ENCODE measurements at places on chromosomes 16 and 17. TPM values are rescaled to one million over a fixed set of nuclear protein-coding genes. Genes with fewer than 3 reads are reported as not detected.

The MGAT5B gene
- total RNA-seq = 0.63 TPM

The LGALS9B gene
- not detected for total RNA-seq

GRCh38 chr16:55490301-55490700, 11.3 kb downstream of the MMP2 start:
- DNase-seq = no peak

DNA sequence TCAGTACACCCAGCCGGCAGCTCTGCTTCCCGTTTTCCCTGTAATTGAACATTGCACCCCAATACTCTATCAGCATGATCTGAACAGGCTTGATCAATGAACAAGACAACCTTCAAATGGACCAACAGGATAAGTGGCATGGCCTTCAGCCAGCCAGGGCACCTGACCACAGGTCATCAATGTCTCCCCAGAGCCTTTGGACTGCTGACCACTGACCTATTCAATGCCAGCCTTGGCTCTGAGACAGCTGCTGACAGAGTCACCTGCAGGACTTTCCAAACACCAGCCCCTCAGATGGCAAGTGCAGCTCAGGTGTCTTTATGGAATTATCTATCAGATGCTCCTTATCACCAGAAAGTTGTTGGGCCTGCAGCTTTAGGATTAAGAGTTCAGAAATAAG, 462.9 kb upstream of the ASIC2 start:
- DNase-seq = no peak

GRCh38 chr17:81328978-81329926, 34.1 kb upstream of the SLC38A10 start:
- no peak for DNase-seq

- no peak for DNase-seq
Measured at GRCh38 chr17:77354670-77355455, 214.1 kb downstream of the SEC14L1 start.

The ZMYND15 gene
- 0.42 TPM for total RNA-seq

DNA sequence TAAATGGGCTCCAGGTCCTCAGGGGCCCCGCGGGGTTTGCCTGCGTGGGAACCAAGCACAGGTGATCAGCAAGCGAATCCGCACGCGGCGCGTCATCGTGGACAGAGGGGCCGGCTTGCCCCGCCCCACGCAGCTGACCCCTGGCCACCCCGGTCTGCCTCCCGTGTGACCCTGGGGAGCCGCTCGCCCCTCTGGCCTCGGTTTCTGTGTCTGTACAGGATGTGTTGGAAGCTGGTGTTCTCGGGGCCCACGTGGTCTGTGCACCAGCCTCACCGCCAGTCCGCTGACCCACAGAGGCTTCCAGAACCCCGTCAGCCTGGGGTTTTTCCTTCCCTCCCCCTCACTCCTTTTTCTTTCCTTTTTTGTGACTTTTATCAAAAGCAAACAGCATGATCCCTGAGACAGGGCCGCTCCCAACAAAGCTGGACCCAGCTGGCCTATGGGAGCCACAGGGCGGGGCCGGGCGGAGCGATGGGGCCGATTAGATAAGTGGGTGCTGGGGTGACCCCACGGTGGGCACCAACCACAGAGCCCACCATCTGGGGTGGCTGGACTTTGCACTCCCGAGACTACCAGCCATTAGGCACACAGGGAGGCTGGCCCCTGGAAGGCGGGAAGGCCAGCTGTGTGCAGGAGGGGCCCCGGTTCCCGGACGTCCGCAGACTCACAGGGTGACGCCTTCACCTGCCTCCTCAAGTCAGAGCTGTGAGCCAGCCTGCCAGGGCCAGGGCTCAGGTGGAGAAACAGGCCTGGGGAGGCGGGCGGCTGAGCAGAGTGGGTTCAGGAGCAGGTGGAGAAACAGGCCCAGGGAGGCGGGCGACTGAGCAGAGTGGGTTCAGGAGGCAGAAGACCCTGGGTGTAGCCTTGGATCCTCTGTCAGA, 56.0 kb downstream of the ZFPM1 start:
- no peak for DNase-seq

- no peak for DNase-seq
Measured at GRCh38 chr16:56610609-56611111, 2.3 kb downstream of the MT2A start.

DNA sequence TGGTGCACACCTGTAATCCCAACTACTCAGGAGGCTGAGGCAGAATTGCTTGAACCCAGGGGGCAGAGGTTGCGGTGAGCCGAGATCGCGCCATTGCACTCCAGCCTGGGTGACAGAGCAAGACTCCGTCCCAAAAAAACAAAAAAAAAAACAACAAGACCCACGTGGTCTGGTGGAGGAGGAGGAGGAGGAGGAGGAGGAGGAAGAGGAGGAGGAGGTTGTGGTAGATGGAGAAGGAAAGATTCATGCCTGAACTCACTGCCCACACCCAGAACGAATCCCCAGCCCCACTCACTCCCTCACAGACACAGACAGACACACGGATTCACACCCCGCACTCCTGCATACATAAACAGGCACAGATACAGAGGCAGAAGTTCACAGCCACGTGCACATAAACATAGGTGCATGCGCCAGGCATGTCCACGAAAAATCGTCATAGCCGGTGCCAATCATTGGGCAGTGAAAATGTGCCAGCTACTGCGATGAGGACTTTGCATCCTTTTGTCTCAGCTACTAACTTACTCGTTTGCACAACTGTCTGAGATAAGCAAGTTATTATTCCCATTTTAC, 138.5 kb downstream of the WSCD1 start:
- DNase-seq = no peak

DNA sequence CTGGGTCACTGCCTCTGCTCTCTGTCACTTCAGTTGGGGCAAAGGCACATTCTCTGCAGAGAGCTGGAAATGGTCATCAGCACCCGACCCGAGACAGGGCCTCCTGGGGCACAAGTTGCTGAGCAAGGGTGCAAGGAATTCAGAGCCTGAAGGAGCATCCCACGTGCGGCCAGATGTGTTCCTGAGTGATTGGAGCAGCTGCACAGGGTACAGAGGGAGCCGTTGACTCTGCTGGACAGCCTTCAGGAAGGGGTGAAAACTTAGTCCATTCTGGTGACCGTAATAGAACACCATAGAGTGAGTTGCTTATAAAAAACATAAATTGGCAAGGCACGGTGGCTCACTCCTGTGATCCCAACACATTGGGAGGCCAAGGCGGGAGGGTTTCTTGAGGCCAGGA, 106.8 kb downstream of the CCDC182 start:
- DNase-seq = no peak

The MMP28 gene
- total RNA-seq = 13.2 TPM

The TBC1D3C gene
- total RNA-seq = 1.0 TPM

GRCh38 chr16:51759329-51759728, 608.3 kb upstream of the SALL1 start:
- DNase-seq = no peak

DNA sequence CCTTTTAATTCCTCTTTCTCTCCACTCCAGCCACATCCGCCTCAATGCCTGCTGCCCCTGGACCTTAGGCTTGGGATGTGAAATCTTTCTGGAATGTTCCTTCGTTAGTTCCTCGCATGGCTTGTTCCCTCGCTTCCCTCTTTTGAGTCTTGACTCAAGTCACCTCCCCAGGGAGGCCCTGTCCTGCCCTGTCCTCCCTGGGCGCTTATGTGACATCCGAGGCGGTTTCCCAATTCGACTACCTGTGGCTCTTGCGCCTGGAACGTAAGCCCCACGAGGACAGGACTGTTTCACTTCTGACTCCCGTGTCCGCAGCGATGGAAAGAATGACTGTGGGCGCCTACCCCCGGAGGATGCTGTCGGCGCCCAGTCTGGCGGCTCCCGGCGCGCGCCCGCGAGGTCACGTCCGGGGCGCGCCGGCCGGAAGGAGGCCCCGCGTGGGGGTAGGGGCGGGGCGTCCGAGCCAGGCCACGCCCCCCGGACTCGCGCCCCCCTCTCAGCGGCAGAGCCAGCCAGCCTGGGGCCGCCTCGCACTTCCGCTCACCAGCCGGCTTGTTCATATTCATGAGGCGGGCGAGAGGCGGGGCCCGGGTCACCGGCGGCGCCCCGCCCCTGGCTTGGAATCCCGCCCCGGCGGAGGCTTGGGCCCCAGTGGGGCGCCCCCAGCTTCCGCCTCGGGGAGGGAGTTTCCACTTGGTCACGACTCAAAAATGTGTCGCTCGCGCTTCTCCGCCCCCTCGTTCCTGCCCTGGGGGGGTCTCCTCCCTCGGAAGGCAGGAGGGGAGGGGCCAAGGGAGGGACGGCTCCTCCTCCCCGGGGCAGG, 8.4 kb upstream of the GLIS2 start:
- peak; percentile 83 for DNase-seq

DNA sequence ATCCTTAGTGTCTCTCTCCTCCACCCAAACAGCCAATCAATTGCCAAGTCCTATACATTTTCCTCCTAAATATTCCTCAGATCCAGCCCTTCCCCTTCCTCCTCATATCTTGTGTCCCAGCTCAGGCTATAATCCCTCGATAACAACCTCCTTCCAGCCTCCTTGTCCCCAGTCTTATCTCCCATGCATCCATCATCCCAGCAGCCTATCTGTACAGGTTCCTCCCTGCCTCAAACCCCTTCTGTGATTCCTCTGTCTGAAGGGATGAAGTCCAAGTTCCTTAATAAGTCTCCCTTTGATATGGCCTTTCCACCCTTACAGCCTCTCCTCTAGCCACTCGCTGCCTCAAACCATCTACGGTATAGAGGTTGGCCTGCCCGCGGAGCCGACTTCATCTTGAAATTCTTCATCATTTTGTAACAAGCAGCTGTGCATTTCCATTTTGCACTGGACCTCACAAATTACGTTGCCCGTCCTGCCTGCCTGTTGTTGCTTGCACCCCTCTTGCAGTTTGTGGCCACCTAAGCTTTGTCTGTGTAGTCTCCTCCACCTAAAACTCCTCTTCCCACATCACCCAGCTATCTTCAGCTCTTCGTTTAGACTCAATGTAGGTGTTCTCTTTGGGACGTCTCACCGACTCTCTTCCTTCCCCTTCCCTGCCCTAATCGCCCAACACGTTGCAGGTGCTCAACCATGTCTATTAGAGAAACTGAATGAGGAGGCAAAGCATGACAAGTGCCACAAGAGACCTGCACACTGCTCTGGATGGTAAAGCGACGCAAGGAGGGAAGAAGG, 786 bp upstream of the CDK5RAP3 start:
- no peak for DNase-seq

- no peak for DNase-seq
Measured at GRCh38 chr17:2008332-2009126, 16.6 kb downstream of the RTN4RL1 start.

The PYDC1 gene
- not detected for total RNA-seq

The YBX2 gene
- total RNA-seq = 0.37 TPM

The CRYBA1 gene
- not detected for total RNA-seq

- no peak for DNase-seq
Measured at GRCh38 chr16:11106726-11107125, 149.3 kb downstream of the SOCS1 start.

GRCh38 chr16:14475370-14476139, 154.5 kb downstream of the PARN start:
- DNase-seq = no peak

- no peak for DNase-seq
Measured at GRCh38 chr17:77836557-77837041, 121.9 kb upstream of the TNRC6C start.

The TLCD1 gene
- total RNA-seq = 1.7 TPM

The KIF2B gene
- not detected for total RNA-seq

DNA sequence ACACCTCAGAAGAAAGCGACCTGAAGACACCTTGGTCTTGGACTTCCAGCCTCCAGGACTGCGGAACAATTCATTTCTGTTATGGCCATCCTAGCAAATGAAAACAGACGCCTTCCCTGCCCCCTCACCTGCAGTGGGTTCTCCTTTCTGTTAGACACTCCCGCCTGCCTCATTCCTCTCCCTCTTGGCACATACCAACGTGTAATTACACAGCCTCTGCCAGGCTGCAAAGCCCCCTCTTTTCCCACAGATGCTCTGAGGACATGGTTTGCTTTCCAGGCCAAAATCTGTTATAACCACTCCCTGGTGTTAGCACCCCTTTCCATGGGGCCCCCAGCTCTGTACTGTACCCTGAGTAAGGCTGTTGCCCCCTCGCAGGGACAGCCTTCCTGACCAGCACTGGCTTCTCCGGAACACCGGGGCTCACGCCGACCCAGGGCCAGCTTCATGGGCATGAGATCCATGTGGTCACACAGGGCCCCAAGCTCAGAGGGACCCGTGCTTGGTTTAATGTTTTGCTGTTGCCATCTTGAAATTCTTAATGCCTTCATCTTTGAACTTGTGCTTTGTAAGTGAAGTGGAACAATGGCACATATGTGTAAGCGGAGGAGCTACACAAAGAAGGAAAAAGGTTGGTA, 64.1 kb downstream of the SDK2 start:
- DNase-seq = no peak

DNA sequence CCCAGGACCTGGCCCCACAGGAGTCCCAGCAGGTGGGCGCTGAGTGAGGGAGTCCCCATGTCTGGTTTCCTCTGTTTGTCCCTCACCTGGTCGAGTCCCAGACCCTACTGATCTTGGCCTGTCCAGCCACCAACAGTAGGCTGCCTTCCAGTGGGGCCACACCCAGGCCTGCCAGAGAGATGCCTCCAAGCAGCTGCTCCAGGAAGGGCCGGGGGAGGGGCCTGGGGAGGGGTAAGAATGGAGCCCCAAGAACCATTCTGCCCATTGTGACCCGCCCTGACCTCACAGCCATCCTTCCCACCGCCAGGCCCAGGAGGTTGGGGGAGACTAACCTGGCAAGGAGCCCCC, 736 bp downstream of the SPATA20 start:
- DNase-seq = no peak

- no peak for DNase-seq
Measured at GRCh38 chr16:10312784-10313724, 72.8 kb upstream of the ATF7IP2 start.

DNA sequence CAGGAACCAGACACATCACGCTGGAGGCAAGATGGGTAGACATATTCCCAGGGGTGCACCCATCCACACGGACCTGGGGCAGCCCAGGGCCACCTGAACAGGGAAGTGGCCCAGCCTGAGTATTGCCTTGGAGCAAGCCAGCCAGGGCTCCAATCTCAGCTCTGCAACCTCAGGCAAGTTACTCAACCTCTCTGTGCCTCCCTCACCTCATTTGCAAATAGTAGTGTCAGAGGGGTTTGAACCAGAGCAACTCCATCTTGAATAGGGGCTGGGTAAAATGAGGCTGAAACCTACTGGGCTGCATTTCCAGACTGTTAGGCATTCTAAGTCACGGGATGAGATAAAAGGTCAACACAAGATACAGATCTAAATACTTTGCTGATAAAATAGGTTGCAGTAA, 35.1 kb upstream of the SNN start:
- DNase-seq = no peak

The KCNAB3 gene
- 2.3 TPM for total RNA-seq

DNA sequence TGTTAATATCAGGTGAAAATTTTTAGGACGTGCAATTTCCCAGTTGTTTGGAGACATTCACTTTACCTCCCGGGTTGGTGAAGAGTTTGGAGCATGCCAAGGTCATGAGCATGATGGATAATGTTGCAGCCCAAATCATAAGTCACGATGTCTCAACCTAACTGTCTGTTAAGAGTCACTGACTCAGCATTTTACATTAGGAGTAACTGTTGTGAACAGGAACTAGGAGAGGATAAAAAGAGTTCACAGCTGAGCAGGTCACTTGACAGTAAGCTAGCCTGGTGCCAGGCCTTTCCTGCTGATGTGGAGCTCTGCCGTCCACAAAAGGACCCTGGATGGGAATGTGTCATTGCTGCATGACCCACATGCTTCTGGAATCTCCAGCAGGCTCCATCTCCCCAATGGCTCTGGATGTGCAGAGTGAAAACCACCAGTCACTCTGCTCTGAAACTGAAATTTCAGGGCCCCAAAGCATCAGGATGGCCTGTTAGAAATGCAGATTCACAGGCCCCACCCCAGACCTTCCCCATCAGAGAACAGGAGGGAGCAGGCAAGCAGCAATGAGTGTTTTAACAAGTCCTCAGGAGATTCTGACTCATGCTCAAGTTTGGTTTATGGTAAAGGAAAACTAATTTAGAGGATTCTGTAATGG, 371.6 kb upstream of the MAF start:
- no peak for DNase-seq

The KRTAP4-7 gene
- total RNA-seq = not detected

The CLEC18C gene
- total RNA-seq = not detected
